ENCODE measurements at places on chromosomes 7 and 10.

DNA sequence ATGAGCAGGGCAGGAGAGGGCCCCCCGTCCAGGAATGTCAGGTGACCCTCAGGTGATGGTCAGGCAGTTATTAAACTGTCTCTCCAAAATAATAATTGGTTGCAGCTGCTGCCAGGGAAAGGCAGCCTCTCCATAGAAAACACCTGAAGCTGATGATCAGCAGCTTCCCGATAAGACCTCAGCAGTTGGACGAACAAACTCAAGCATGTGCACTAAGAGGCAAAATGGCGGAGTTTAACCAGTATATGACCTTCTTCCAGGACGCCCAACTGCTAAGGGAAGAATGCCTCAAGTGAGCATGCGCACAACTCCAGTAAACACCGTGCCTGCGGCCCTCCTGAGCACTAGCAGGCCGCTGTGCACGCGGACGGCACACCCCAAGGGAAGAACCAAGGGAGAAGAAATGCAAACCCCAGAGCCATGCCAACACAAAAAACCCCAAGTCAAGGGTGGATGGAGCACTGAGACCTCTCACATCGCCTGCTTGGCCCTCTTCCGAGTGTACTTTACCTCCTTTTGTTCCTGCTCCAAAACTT is 38.9 kb upstream of the ADARB2 start:
- no peak for DNase-seq

DNA sequence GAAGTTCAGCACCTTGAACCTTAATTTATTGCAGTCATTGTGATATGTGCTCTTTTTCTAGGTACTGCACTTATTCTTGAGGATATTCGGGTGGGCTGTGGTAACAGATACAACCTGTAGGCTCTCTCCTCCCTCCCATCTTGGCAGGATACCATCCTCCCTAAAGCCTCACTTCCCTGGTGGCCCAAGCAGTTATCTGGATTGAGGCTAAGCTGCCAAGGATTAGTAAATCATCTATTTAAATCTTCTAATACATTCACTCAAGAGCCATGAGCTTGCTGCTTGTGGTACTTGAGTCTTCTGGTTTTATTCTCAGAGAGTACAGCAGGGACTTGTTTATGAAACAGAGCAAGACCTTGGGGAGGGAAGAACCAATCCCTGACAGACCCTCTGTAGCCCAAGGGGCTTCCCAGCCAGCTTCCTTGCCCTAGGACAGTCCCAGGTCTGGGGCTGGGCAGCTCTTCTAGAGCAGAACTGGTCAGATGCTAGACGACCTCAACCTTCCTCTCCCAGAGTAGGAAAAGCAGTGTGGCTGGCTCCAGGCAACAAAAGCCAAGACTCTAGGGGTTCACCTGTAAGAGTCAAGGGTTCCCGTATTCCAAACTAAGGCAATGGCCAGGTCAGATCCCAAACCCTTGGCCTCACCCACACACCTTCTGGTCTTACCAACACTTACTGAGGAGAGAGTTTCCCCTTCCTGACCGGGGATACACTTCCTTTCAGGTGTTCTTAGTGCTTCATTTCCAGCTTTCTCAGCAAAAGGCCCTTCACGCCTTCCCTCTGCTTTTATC is 21.3 kb downstream of the WNT8B start:
- no peak for DNase-seq

DNA sequence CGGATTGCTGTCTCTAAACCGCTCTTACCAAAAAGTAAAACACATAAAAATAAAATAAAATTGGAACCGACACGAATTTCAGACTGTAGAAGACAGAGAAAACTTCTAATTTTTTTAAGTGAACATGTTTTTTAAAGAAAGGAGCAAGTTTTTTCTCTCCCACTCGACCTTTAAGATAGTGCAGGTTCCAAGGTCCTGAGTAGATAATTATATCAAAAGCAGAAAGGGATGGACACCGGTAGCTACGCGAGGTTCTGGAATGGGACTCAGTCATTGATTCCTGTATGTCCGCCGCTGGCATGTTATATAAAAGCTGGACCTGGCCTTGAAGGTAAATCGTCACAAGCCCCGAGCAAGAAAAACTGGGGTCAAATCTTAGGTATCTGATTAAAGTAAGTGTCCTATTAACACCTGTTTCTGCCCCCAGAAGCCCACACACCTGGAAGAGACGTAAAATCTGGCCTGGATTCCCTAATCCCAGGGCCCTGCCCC is 462 bp upstream of the CISD1 start:
- DNase-seq: no peak

GRCh38 chr7:40418448-40418847 is 283.6 kb downstream of the SUGCT start:
- DNase-seq: no peak

DNA sequence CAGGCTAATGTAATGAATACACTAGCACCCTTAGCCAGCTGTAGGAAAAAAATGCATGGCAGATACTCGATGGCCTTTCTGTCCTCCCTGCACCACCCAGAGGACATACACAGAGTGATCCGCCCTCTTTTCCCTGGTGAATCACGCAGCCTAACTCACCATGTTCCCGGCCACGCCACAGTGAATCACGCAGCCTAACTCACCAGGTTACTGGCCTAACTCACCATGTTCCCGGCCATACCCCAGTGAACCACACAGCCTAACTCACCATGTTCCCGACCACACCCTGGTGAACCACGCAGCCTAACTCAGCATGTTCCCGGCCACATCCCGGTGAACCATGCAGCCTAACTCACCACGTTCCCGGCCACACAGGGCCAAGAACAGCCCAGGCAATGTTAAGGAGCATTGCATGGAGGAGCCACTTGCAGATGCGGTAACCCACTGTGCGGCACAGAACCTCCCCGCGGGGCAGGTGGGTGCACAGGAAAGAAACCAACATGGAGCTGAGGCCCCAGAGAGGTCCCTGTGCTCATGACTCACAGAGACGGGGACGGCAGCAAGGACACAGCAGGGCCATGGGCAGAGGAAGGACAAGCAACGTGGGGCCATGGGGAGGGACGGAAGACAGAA is 508.5 kb downstream of the DNAJB6 start:
- no peak for DNase-seq

- DNase-seq: no peak
Measured at GRCh38 chr7:6218329-6218728, 54.1 kb downstream of the CYTH3 start.

- no peak for DNase-seq
Measured at GRCh38 chr10:99276848-99277486, 41.3 kb upstream of the HPSE2 start.

- no peak for DNase-seq
Measured at GRCh38 chr7:127809261-127809702, 157.3 kb downstream of the SND1 start.

DNA sequence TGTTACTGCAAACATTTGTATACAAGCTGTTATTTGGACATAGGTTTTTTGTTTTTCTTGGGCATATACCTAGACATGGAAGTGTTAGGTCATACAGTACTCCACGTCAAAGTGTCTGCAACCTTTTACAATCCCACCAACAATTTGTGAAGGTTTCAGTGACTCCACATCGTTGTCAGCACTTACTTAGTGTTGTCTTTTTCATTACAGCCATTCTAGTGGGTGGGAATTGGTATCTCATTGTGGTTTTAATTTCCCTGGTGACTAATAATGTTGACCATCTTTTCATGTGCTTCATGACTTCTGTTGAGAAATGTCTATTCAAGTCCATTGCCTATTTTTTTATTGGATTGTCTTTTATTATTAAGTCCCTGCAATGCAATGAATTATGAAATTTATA is 95.0 kb downstream of the UBE3C start:
- no peak for DNase-seq

DNA sequence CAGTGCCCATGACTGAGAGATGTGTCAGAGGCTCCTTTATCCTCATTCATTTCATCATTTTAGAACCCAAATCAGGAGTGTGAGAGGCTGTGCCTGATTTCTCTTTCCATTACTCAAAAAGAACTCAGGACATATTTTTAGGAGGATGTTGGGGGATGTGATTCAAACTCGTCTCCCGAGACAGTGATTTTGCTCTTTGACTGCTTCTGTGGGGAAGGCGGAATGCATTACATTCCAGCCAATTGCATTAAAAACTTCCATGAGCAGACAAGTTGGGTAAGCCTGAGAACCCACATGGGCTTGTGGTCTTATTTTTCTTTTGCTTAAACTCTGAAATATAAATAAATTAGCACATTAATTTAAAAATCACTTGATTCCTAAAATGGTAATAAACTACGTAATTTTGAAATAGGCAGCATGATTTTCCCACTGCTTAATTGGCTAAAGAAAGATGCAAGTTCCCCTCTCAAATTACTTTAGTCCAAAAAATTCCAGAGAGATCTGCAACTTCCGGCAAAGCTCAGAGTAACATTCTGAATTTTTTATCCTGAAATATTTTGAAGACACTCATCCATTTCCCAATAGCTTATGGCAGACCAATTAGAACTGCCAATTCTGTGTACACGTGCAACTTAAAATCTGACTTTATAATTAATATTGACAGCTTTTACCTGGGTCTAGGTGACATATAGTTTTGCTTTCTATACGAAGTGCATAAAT is 185.6 kb downstream of the C7orf25 start:
- no peak for DNase-seq

DNA sequence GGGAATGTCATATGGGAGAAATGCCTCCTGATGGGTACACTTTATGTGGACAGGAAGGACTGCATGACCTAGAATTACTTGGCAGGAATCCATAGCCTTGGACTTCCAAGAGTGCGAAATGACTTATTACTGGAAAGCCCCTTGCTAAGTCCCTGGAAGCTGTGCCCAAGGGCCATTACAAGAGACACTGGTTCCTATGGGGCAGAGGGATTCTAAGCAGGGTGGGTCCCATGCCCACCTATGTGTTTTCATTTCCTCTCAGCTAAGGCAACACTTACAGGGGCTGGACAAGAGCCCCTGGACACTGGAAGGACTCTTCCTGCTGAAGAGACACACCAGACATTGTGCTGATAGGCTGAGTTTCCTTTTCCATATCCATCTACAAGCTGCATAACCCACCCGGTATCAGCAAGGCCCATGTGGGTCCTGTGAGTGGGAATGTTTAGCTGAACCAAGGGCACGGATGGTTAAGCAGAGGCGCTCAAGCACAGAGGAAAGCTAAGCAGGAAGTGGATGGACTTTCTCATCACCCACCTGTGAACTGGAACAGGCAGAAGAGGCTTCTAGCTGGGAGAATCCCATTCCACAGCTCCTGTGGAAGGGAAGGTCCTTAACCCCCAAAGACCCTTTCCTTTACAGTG is 56.2 kb downstream of the XPNPEP1 start:
- no peak for DNase-seq

- DNase-seq: peak; percentile 40
Measured at GRCh38 chr10:21499701-21500577, 25.5 kb downstream of the SKIDA1 start.

DNA sequence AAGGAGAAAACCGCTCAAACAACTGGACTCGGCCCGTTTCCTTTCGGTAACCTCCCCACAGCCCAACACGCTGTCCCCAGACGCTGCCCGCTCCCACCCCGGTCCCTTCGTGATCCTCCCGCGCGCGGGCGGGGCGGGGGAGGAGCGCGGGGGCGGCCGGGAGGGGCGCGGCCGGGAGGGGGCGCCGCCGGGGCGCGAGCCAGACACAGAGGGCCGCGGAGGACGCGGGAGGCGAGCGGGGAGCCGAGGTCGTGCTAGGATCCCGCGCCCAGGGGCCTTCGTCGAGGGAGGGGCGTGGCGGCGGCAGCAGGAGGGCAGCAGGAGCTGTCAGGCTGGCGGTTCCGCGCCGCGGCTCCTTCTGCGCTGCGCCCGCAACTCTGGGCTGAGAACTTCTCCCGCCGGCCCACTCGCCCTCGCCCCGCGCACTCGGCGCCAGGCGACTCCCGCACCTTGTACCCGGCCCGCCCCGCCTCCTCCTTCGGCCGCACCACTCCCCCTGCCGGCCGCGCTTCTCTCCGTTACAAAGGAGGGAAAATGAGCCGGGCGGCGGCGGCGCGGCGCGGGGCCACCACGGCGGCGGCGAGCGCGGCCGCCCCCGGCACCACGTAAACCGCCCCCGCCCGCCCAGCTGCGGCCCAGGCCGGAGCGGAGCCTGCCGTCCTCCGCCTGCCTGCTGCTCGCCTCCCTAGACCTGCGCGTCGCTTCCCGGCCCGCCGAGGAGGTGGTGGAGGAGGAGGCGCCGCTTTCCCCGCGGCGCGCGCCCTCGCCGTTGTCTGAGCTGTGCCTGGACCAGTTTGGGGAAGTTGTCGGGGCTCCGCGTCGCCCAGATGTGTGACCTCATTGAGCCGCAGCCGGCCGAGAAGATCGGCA is at the start of gene CDK14:
TSS of gene CDK14 (plus strand) at position 521 of the 870 bp plus-strand sequence. CDS start at position 828, 307 bp downstream.
- peak; percentile 46 for DNase-seq

DNA sequence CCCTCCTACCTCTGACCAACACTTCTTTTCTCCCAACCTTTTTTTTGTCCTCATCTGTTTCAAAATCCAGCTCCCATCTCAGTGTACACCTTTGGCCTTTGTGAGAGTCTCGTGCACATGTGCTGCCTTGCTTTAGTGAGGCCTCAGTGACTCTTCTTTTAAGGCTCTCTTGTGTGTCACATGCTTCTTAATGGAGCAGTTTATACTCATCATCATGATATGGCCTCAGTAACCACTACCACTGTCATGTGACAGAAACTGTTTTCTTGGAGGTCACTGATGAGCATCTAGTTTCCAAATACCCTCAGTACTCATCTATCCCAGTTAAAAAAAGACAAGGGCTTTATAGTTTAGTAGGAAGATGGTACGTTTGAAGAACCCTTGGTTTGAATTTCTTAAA is 8.1 kb upstream of the ARHGAP22 start:
- DNase-seq: no peak

DNA sequence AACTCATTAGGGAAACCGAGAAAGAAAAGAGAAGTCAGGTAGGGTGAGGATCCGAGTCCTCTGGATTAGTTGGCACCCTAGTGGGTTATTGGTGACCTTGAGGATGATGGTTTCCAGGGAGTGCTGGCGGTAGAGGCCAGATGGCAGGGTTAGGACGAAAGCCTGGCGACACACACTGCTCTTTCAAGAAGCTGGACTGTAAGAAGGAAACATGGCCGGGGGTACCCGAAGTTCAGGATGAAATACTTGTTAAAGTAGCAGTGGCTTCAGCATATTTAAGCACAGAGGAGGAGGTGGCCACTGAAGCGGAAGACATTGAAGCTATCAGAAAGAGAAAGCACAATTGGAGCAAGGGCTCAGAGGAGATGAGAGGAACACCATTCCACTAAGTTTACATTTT is 224.6 kb downstream of the RELN start:
- DNase-seq: no peak

- no peak for DNase-seq
Measured at GRCh38 chr10:43386981-43387677, 15.7 kb downstream of the FXYD4 start.

GRCh38 chr7:44263326-44264082 is 61.9 kb downstream of the CAMK2B start:
- no peak for DNase-seq

- no peak for DNase-seq
Measured at GRCh38 chr10:110411047-110411410, 86.7 kb upstream of the DUSP5 start.

DNA sequence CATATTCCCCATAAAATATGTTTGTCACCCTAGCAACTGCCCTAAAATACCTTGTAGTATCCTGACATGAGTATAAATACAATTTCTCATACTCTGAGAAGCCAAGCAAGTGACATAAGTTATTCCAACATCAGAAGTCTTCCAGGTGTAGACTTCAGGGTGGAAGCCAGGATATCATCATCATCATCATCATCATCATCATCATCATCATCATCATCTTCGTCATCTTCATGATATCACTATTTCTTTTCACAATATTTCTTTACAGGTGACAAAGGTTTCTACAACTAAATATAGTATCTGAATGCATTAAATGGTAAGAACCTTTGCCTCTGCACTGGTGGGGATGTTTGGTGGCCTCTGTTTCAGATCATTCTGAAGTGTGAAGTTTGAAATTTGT is 10.0 kb upstream of the GPR141 start:
- DNase-seq: no peak

GRCh38 chr10:126668505-126668904 is 2.0 kb downstream of the C10orf90 start:
- no peak for DNase-seq

Measured in stimulated activated CD4-positive, alpha-beta T cell treated with anti-CD3 and anti-CD28 coated beads, Interleukin-2, amount 100 ng/mL, for 24 hours (primary cell).